Adipose tissue (tissue), 3 donors: ENCODE measurements at places on chromosomes 12 and 14. TPM values are rescaled to one million over a fixed set of nuclear protein-coding genes. Genes with fewer than 3 reads are reported as not detected.

The IPO4 gene
- 36.1 TPM for polyA plus RNA-seq

The INHBC gene
- 0.03 TPM for polyA plus RNA-seq

The AP1G2 gene
- 73.2 TPM for polyA plus RNA-seq

The DDIT3 gene
- 30.6 TPM for polyA plus RNA-seq

The LACRT gene
- not detected for polyA plus RNA-seq

The YAF2 gene
- polyA plus RNA-seq = 4.4 TPM

The PLD4 gene
- polyA plus RNA-seq = 0.07 TPM

The RNU4-1 gene
- polyA plus RNA-seq = not detected

The LGMN gene
- 59.0 TPM for polyA plus RNA-seq

The EFS gene
- 2.3 TPM for polyA plus RNA-seq

The MSRB3 gene
- 30.9 TPM for polyA plus RNA-seq

The TCL1B gene
- polyA plus RNA-seq = not detected

The OR4M1 gene
- not detected for polyA plus RNA-seq

The DAO gene
- not detected for polyA plus RNA-seq
